Esophagus muscularis mucosa (tissue), 4 donors: ENCODE measurements at places on chromosomes 16 and 17. TPM values are rescaled to one million over a fixed set of nuclear protein-coding genes. Genes with fewer than 3 reads are reported as not detected.

ARSG gene
- 4.9 TPM for total RNA-seq

- no peak for DNase-seq
These were observed 45.0 kb downstream of the SOST start for GRCh38 chr17:43713494-43714162.

- no peak for DNase-seq
These were observed 124.8 kb downstream of the MRM1 start for GRCh38 chr17:36726199-36726598.

- DNase-seq, result no peak
These were observed 82.2 kb downstream of the SPECC1 start for GRCh38 chr17:20091174-20092029.

- DNase-seq, result no peak
These were observed 10.1 kb downstream of the TNFRSF13B start for GRCh38 chr17:16961792-16962191.

CRYBA1 gene
- not detected for total RNA-seq

- DNase-seq, result no peak
These were observed 30.7 kb upstream of the CDRT4 start for GRCh38 chr17:15498107-15498506.

CCDC200 gene
- not detected for total RNA-seq

PRR14 gene
- 30.3 TPM for total RNA-seq

DNA sequence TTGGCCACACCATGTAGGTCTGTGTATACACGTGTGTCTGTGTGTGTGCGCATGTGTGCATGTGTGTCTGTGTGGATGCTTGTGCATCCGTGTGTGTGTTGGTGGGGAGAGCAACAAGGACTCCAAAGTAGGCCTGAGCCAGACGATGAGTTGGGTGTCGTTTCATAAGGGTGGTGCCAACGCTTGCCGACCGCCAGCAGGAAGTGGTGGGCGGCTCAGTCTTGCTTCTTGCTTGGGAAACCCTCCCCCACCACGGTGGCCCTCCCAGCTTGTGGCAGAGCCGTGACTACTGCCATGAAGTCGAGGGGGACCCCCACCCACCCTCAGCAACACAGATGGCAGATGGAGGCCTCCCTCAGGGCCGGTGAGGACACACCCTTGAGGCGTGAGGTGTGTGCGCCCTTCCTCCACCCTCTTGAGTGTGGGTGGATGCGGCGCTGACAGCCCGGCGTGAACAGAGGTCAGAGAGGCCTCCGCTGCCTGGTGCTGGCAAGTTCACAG is 17.5 kb downstream of the SBK1 start:
- DNase-seq, result no peak

- no peak for DNase-seq
These were observed 74.7 kb downstream of the RPA1 start for GRCh38 chr17:1904273-1905182.

DNA sequence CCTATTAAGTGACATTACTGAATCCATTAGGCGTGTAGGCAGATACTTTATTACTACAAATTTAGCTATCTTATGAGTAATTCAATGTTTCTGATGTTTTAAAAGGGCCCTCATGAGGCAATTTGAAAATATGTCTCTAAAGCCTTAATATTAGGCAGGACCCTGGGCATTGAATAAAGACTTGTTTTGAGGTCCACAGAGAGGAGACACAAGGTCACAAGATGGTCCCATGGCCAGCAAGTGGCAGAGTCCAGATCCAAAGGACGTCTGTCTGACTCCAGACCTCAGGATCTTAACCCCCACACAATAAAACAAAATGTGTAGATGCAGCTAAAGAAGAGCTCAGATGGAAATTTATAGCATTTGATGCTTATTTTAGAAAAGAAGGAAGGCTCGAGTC is 31.9 kb upstream of the HEATR6 start:
- no peak for DNase-seq

- DNase-seq, result no peak
These were observed 22.4 kb upstream of the CA4 start for GRCh38 chr17:60127068-60128064.

GRCh38 chr16:73614131-73614530 is 566.2 kb upstream of the ZFHX3 start:
- no peak for DNase-seq

HASPIN gene
- 0.13 TPM for total RNA-seq

MFSD6L gene
- not detected for total RNA-seq

DNA sequence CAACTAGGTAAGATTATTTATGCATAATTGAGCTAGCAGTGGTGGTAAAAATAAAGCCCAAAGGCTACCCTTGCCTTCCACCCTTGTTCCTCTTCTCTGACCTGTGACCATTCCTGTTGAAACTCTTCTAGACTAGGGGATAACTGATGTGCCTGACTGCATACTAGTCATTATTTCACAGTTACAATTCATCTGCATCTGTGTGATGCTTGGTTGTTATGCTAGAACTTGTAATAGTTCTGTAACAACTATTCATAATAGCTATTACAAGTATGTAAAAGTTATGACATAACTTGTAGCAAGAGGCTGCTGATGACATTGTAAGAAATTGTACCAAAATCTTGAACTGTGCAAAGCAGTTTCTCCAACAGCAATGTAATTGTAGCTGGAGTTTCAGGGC is 2.4 kb upstream of the VAC14 start:
- DNase-seq, result no peak

GRCh38 chr17:28511858-28512461 is 5.8 kb downstream of the FOXN1 start:
- DNase-seq, result no peak

- no peak for DNase-seq
These were observed 516 bp downstream of the SLC16A6 start for GRCh38 chr17:68290268-68290954.

- no peak for DNase-seq
These were observed 83.8 kb downstream of the GNAO1 start for GRCh38 chr16:56275076-56275475.

GRCh38 chr17:38800237-38800760 is 943 bp upstream of the PIP4K2B start:
- DNase-seq, result no peak

YBX2 gene
- total RNA-seq, result 8.7 TPM

PABPN1L gene
- not detected for total RNA-seq

DNA sequence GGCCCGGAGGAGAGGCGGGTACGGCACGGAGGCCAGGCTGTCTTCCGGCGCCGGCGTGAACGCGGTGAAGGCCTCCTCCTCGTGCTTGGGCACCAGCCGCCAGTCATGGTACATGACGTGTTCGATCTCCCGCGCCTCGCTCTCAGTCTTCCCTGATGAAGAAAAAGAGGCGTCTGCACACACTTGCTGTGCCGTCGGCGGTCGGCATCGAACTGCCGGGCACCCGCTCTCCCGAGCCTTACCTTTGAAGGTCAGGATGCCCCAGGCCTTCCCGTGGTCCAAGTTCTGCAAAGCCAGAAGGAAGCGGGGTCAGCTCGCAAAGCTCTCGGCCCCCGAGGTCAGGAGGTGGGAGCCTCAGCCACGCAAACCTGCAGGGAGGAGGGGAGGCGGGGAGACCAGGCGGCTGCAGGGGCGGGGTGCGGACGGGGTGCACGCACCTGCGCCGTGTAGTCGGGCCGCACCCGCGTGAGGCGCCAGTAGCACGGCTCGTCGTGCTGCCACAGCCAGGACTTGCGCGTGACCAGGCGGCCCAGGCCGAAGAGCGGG is at the start of gene EME2:
Gene EME2, plus strand, starts transcription at position 449 of the 546 bp plus-strand sequence. CDS start 418 bp downstream, outside the sequence.
- no peak for DNase-seq

KRT33B gene
- total RNA-seq, result not detected

- peak; percentile 68 for DNase-seq
These were observed 230.1 kb upstream of the CCL2 start for GRCh38 chr17:34024806-34025551.

- DNase-seq, result no peak
These were observed 24.8 kb downstream of the HS3ST3A1 start for GRCh38 chr17:13576661-13577526.

SPNS1 gene
- total RNA-seq, result 12.9 TPM

GRCh38 chr16:28140788-28141618 is 70.8 kb downstream of the XPO6 start:
- no peak for DNase-seq

- no peak for DNase-seq
These were observed 6.2 kb downstream of the CNP start for GRCh38 chr17:41972571-41973407.

UNC45B gene
- total RNA-seq, result under 0.01 TPM

DNA sequence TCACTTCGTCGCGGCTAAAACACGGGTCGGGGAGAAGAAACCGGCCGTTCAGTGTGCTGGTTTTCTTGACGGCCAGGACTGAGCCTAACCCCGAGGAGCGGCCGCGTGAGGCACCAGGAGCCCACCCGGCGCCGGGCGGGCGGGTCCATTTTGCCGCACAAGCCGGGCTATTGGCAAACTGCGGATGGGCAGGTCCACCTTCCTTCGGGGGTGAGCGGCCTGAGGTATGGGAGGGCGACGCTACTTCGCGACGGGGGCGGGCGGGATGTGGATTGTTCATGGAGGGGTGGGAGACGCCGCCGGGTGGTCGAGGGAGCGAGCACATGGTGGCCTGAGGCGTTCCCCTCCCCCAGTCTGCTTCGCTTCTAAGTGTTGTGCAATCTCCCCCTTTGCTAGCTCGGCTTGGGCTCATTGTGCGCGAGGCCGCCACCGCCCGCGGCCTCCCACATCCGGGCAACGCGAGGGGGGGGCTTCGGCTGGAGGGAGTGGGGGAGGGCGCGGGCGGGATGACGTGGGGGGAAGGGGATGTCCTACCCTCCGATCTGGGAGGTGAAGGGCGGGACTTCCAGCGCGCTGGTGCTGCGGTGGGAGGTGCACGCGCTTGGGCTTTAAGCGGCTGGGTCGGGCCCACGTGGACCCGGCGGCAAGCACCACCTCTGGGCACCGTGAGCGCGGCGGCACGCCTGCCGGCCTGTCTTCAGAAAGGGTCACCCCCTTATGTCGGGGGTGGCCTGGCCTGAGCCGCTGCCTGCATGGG is 5.9 kb upstream of the CD68 start:
- peak; percentile 98 for DNase-seq

CHRNE gene
- total RNA-seq, result not detected

DNA sequence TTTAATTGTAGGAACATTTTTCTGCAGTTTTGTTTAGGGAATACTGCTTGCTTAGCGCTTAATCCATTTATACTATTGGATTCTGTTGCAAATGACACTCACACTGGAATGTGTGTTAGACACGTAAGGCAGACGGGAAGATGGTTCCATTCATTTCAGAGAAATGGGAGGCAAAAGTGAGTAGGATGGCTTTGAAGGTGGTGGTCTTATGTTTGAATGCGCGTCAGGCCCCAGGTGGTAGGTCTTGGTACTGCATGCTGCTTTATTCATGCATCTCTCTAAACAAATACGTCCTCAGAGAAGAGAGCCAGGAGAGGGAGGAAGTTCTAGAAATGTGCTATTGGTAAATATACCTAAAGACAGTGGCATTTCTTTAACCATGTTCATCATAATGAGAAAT is 997.6 kb upstream of the RBFOX1 start:
- no peak for DNase-seq

DNA sequence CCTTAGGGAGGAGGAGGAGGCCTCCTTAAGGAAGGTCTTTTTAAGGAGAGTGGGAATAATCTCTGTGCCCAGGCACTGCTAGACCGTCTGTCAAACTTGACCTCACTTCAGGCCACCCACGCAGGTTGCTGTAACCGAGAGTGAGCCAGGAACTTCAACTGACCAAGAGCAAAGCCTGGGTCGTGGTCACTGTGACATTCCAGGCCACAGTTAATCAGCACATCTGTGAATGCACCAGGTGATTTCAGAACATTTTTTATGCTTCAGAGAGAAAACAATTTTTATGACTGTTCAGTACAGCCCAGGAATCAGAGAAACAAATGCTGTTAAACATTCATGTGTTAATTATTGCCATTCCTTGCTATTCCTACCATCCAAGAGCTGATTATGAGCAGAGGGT is 226.6 kb upstream of the ASIC2 start:
- DNase-seq, result no peak

B4GALNT2 gene
- not detected for total RNA-seq

- peak; percentile 31 for DNase-seq
These were observed 557.7 kb upstream of the CDH5 start for GRCh38 chr16:65808790-65809189.

DNA sequence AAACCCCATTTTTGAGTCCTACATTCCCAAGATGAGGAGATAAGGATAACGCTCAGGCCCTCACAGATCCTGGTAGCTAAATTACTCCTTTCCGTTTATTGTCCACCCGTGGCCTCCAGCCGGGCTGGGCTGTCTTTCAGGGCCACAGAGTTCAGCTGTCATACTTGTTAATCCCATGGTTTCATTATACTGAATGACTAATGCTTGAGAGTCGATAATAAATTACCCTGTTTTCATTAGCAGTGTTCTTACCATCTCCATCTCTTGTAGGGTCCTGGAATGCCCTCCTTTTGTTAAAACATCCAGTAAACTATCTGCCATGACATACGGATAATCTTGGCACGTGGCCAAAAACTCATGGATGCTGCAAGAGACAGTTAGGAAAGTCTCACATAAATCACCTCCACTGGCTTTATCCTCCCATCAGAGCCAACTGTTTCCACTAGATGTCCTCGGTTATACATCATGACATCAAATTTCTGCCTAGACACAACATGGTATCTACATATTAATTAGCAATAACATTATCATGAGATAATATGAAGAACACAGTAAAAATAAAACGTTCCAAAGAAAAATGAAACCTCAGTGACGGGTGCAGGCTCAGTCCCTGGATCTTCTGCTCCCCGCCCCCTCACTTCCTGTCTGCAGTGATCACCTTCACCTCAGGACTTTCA is 45.3 kb downstream of the BRD7 start:
- no peak for DNase-seq

GRCh38 chr17:6184508-6184907 is 114.3 kb downstream of the WSCD1 start:
- DNase-seq, result no peak

SNRNP25 gene
- total RNA-seq, result 26.0 TPM

DNA sequence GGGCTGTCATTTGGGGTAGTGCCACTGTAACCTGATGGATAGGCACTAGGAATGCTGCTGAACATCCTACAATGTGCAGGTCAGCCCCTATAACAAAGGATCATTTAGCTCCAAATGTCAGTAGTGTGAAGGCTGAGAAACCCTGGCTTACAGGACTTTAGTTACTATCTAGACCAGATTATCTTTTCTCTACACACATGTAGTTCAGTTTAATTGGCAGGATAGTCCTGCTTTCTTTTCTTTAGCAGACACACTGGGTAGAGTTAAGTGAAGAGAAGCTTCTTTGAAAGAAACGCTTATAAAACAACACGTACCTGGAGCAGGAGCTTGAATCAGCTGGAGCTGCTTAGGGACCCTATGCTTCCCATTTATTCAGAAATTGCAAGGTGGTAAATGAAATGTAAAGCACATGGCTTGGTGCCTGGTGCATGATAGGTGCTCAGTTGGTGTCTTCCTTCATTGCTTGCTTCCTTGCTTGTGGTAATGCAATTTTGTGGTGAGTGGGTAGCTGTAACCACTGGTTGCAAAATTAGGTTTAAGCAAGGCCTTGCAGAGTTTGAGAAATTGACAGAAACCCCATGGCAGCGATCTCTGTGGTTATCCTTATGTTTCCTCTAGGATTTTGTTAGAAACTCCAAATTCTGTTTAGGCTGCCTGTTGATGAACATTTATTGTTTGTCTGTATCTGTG is 9.4 kb downstream of the METTL9 start:
- no peak for DNase-seq

- DNase-seq, result peak; percentile 100
These were observed 762 bp upstream of the MED13 start for GRCh38 chr17:62065611-62066468.

- DNase-seq, result no peak
These were observed 13.8 kb upstream of the MMD start for GRCh38 chr17:55435408-55435807.

CDH13 gene
- total RNA-seq, result 13.5 TPM

GRCh38 chr16:57798953-57799599 is 3.2 kb downstream of the KIFC3 start:
- no peak for DNase-seq
